Hematopoietic multipotent progenitor cell (in vitro differentiated cells): ENCODE measurements at places on chromosomes 7 and 10.

DNA sequence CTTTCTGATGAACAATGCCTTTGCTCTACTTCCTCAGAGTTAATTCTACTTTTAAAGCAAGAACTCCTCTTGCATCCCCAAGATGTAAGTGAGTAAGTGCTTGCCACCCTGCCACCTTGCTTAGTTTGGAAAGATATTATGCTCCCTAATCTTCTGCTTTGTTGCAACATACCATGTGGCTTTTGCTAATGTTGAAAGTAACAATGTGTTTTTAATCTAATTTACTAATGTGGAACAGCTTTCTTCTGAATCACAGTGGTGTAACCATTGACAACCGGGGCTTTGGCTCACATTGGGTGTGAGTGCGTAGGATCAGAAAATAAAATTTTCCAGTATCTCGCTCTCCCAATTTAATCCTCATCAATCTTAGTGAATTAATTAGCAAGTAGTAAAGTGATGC lies 254.1 kb upstream of the PTER start:
- no peak for DNase-seq

DNA sequence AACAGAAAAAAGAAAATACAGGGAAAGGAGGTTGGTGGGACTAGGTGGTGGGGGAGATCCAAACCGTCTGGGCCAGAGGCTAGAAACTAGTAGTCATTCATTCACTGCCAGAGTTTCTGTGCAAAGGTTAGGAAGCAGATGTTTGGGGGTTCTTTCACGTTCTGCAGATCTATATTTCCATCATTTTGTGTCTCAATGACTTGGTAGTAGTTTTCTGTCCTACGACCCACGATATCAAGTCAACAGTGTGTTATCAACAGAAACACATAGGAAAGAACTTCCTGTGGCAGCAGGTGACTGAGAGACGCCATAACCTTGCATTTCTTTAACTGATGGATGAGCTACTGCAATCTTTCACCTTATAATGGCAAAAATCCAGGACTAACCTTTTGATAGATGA lies 1.8 kb downstream of the CEP55 start:
- DNase-seq: no peak

GRCh38 chr10:61750943-61751471 lies 88.3 kb downstream of the CABCOCO1 start:
- DNase-seq: peak; percentile 85

DNA sequence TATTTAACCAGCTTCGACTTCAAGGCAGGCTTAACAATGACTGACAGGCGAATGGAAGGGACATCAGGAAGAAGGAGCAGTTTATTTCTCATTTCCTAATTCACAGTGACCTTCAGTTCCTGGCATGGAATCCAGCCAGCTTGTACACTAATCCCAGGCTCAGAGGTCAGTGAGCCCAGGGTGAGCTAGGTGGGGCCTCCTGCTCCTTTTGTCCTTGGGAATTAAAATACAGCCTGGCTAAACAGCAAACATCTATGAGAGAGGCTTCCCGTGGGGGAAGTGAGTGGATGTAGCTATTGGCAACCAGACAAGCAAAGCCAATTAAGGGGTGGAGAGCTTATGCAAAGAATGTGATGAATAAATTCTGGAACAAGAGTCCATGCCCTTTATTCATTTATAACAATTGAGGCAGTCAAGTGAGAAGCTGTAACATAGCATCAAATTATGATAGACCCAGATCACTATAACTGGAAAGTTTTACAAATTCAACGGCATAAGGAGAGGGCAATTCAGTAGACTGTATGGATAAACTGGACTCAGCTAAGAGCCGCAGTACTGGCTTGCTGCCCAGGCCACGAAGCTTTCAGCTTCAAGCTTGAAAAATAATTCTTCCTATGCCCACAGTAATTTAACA lies 57.1 kb downstream of the STK17A start:
- no peak for DNase-seq

DNA sequence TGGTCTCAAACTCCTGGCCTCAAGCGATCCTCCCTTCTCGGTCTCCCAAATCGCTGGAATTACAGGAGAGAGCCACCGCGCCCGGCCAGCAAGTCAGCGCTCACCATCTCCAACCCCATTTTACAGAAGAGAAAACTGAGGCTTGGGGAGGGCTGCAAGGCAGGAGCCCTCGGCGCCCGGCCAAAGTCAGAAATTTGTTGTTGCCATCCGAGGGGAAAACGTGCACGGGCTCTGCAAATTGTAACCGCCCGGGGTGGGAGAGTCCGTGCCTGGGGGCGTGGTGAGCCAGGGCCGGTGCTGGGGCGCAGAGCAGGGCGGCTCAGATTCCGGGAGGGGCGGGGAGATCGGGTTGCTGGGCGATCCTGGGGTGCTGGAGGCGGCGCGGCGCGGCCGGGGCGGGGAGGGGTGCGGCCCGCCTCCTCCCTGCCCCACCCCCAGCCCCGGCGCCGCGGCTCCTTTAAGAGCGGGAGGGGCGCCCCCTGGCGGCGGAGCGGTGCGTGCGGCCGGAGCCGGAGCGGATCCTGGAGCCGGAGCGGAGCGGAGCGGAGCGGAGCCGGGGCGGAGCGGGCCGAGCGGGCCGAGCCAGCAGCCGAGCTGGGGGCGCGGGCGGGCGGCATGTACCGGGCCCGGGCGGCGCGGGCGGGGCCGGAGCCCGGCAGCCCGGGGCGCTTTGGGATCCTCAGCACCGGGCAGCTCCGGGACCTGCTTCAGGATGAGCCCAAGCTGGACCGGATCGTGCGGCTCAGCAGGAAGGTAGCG lies at the start of gene VPS37D:
Gene VPS37D (plus strand): TSS at position 488 of the 759 bp plus-strand sequence. CDS start 128 bp downstream, at position 616.
- peak; percentile 88 for DNase-seq

GRCh38 chr10:120335553-120335952 lies 121.5 kb upstream of the PLPP4 start:
- no peak for DNase-seq

GRCh38 chr10:33279811-33280602 lies 54.5 kb downstream of the NRP1 start:
- no peak for DNase-seq

GRCh38 chr10:26717476-26717875 lies 20.0 kb downstream of the PDSS1 start:
- no peak for DNase-seq

- DNase-seq: no peak
Measured at GRCh38 chr7:20270371-20270770, 53.2 kb upstream of the MACC1 start.

GRCh38 chr10:95850791-95851190 lies 57.0 kb upstream of the CC2D2B start:
- DNase-seq: no peak

DNA sequence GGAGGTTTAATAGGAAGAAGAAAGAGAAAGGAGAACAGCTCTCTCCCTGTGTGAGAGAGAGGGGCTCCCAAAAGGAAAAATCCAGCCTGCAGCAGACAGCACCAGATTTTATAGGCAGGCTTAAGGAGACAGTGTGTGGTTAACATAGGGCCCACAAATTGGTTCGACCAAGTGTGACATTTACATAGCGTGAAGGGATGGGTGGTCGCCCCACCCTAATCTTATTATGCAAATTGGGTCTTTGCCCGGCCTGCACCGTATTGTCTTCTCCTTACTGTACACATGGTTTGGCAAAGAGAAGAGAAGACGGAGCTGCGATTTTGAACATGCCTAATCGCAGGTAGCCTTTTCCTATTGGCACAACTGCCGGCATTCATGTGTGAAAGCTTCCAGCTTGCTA lies 756.3 kb downstream of the NXPH1 start:
- DNase-seq: no peak

GRCh38 chr10:50600286-50600685 lies 23.5 kb downstream of the SGMS1 start:
- DNase-seq: no peak

DNA sequence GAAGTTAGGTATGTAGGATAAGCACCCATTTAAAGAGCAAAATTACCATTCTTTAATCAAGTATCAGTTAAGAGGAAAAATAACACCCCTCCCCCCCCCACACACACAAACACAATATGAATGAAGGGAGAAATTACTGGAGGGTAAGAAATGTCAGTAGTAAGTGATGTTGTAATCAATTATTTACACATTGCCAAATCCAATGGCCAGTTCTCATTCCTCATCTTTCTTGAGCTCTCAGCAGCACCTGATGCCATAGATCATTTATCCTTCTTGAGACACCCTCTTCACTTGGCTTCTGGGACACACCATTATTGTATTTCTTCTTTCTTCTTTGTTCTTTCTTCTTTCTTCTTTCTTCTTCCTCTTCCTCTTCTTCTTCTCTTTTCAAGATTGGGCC lies 33.7 kb upstream of the FAM3C start:
- no peak for DNase-seq

DNA sequence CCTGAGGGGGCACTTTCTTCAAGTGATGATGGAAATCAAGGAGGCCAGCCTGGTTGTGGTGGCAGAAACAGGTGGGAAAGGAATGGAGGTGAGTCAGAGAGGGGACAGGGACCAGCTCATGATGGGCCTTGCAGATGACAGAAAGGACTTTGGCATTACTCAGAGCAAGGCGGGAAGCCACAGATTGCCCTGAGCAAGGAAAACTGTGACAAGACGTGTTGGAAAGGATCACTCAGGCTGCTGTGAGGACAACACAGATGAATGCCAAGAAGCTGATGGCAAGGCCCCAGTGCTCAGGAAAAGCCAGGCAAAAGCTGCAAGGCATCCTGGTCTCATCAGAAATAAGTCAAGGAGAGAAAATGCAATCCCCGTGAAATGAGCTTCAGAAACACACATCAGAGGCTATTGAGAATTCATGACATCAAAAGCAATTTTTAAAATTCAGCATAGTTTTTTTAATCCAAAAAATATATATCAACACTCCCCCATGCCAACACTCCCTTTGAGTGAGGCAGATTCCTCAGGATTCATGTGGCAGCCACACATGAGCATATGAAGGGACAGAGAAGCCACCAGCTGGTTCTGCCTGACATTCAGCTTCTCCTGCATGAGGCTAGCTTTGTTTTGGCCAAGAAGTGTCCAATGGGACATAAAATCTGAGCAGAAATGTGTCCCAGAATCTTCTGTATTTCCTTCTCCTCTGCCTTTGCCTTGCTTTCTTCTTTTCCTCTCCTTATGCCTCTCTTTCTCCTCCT lies 244.5 kb upstream of the MYO3A start:
- DNase-seq: no peak

DNA sequence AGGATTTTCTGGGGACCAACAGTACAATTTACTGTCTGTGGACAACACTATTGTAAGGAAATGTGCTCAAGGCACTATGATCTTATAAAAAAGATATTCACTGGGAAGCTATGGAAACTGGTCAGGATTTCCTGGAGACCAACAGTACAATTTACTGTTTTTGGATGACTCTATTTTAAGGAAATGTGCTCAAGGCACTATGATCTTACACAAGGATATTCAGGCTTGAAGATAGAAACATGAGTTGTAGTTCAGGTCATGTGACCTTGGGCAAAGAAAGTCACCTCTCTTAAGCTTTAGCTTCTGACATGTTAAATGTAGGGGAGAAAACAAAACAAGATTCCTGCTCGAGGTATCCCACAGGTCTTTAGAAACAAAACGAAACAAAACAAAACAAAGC lies 1.7 kb upstream of the ITPRID1 start:
- DNase-seq: no peak

DNA sequence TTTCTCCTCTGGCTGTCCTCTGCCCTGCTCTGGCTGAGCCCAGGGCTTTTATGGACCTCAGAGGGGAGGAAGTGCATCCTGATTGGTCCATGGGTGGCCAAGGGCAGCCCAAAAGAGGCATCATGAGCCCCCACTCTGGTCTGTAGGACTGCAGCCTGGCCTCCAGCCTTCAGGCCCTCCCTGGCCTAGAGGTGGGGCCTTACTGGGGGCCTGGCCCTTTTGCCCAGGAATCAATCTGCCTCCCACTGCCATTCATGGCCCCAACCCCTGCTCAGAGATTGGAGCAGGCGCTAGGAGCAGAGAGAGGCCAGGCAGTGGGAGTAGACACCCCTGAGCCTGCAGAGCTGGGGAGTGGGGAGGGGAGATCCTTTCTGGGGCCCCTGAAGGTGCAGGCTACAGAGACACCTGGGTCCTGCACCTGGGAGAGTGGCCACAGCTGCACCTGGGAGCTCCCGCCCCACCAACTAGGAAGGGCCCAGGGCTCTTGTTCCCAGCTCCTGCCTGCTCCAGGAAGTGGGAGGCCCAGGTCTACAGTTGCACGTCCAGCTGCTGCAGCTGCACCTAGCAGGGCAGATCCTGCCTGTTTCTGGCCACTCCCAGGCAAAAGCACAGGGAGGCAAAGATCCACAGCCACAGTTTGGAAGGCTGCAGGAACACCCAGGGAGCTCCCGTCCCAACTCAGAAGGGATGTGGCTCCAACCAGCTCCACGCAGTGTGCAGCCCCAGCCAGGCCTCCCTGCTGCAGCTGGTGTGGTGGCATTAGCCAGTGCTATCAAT lies 6.4 kb upstream of the DYNC2I1 start:
- no peak for DNase-seq

DNA sequence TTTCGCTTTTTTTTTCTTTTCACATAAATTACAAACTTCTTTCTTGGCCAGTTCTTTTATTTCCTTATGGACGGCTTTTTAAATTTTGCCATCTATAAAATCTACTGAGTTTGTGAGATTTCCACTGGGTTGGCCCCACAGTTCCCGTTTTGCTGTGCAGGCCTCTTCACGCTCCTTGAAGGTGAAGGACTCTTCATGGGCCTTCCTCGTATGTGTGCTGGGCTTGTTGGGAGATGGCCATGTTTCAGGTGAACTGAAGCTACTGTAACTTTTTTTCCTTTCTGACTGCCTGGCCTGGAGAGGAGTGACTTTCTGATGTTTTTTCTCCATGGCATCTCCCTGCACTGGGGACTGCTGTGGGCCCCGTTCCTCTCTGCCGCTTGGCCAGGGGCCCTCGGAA lies 262.4 kb downstream of the COBL start:
- DNase-seq: no peak

DNA sequence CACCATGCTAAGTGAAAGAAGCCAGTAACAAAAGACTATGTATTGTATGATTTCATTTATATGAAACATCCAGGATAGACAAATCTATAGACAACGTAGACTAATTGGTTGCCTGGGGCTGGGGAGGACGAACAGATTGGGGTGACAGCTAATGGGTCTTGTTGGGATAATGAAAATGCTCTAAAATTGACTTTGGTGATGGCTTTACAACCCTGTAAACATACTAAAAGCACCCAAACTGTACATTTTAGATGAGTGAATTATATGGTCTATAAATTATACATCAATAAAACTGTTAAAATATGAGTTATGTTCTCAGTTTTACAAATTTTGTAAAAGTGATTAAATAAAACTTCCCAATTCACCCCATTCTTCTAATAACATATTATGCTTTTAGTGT lies 261.5 kb downstream of the ELMO1 start:
- DNase-seq: no peak

DNA sequence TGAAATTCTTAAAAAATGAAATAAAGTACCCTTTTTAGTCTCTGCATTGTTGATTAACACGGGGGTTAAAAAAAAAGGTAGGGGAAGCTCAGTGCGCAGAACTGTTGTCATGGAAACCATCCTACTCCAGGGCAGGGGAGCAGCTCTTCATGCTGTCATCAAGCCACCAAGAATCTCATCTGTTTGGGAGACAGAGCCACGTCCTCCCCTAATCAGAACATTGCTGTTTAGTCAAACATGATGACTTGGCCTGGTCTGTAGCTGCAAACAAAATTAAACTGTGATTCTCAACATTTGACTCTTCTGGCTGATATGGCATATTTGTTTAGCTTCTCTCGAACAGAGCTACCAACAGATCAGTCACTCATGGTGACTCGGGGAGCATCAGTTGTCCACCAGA lies 254.4 kb upstream of the KLF14 start:
- DNase-seq: peak; percentile 48

- peak; percentile 25 for DNase-seq
Measured at GRCh38 chr10:63628526-63629362, 107.5 kb downstream of the REEP3 start.
